D341Med (cell line): ENCODE measurements at places on chromosomes 6 and 20.

- DNase-seq, result no peak
These were observed 33.4 kb downstream of the NCOA3 start for GRCh38 chr20:47535088-47535487.

DNA sequence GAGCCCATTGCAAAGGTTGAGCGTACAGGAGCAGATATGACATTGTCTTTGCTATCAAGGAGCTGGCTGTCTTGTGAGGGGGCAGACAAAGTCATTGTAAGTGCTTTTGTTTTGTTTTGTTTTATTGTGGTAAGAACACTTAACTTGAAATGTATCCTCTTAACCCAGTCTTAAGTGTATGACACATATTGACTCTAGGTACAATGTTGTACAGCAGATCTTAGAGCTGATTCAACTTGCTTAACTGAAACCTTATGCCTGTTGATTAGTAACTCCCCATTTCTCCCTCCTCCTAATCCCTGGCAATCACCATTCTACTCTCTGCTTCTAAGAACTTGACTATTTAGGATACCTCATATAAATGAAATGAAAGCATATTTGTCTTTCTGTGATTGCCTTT is 429.0 kb downstream of the BMP2 start:
- no peak for DNase-seq

GRCh38 chr6:28824793-28825731 is 98.7 kb downstream of the TRIM27 start:
- DNase-seq, result no peak

DNA sequence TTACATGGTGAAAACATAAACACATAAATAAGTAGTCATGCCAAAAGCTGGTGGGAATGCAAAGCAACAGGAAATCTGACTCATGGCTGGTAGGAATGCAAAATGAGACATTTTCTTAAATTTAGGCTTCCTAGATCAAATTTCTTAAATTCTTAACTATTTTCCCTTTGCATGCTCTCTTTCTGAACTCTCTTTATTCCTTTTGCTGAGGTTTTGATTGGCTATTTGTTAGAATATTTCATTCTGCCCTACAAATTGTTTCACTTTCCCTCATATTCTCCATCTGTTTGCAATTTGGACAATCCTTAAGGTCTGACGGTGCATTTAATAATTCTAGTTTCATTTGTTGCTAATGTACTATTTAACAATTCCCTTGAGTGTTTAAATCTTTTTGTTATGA is 437.5 kb upstream of the RGS17 start:
- no peak for DNase-seq

DNA sequence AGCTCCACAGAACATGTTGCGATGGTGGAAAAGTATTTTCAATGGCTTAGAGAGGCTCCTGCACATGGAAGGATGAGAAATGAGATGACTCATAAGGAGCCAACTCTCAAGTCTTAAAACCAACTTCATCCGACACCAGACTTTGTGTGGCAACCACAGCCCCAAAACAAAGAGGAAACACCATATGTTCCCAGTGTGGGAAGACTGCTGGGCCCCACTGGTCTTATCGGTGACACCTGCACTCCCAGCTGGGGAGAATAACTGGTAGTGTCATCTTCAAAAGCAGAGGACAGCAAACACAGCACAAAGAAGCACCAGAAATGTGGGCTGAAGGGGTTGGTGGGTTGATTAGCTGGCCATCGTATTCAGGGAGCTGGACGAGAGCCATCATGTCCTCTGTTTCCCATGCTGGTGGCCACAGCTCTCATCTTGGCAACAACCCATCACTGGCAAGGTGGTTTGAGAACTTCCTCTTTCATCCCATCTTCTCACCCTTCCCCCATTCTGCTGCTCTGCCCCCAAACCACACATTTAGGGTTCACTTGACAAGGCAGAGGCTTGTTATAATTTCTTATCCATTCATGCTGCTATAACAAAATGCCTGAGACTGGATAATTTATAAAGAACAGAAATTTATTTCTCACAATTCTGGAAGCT is 46.0 kb upstream of the TASP1 start:
- DNase-seq, result no peak

GRCh38 chr6:10248378-10248843 is 166.5 kb downstream of the TFAP2A start:
- no peak for DNase-seq

DNA sequence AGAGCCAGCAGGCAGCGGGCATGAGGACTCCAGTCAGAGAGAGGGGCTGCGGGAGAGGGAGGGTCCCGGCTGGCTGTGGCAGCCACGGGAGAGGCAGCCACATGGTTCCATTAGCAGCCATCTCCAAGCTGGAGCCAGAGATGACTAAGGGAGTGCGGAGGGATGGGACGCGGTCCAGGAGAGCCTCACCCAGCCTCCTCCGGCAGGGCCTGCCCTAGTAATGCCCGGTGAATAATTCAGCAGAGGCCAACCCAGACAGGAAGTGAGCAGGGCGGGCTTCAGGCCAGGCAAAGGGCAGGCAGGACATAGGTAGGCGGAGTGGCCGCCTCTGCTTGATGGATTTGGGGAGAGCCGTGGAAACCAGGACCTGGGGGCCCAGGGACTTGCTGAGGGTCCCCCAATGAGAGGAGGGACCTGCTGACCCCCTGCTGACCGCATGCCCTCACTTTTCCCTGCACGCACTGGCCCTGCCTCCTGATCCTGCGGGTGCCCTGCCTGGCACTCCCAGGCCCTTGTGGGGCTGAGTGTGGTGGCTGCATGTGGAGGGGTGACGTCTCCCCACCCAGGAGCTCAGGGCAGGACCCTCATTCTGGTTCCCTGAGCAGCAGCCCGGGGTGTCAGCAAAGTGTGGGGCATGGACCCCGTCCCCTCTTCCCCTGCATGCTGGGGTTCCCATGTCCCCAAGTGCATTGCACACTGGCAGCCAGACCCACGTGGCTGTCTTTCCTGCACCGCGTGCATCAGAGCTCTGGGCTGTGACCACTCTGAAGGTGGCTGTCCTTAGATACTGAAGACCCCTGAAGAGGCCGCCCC is 51.8 kb upstream of the SLCO4A1 start:
- DNase-seq, result no peak

DNA sequence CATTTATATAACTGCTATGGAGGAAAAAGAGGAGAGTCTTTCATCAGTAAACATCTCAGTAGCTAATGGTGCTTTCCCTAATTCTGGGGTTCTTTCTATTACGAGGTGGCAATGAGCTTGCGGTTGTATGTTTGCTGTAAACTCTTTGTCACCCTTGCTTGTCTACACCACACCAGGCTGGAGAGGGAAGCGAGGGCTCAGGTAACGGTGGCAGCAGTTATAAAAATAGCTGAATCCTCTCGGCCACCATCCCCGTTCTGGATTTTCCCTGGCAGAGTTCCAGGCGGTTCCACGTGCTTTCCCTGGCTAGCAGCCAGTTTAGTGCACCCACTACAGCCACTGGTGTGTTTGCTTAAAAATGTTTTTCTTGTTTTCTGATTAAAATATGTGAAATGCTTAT is 39.0 kb downstream of the MAS1 start:
- no peak for DNase-seq

- no peak for DNase-seq
These were observed 32.3 kb upstream of the DUSP22 start for GRCh38 chr6:259901-260508.

- DNase-seq, result no peak
These were observed 19.8 kb downstream of the MTRES1 start for GRCh38 chr6:107047807-107048206.

GRCh38 chr6:5994234-5994998 is 12.3 kb downstream of the NRN1 start:
- no peak for DNase-seq

GRCh38 chr6:52539607-52540006 is 37.3 kb downstream of the TRAM2 start:
- DNase-seq, result no peak

DNA sequence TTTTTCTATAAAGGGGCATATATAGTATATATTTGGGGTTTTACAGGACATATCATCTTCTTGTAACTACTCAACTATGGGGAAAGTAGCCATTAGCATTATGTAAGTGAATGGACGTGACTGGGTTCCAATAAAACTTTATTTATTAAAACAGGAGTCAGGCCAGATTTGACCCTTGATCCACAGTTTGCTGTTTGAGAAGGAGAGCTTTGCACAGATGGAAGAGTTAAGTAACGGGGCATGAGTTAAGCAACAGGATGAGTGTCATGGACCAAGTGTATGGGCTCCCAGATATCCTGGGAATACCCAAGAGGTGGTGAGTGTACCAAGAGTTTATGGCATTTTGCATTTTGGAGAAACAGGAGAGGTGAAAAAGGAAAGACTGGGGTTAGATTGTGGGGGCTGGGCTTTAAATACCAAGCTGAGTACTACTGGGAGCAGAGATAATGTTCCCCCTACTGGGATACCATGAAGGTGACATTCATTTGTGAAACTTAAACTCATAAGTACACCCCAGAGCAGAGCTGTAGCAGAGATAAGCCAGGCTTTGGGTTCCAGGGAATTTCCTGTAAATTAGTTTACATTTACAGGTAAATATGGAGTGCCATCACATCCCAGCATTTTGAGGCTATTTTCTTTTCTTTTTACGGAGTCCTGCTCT is 18.5 kb upstream of the SCUBE3 start:
- DNase-seq, result no peak

DNA sequence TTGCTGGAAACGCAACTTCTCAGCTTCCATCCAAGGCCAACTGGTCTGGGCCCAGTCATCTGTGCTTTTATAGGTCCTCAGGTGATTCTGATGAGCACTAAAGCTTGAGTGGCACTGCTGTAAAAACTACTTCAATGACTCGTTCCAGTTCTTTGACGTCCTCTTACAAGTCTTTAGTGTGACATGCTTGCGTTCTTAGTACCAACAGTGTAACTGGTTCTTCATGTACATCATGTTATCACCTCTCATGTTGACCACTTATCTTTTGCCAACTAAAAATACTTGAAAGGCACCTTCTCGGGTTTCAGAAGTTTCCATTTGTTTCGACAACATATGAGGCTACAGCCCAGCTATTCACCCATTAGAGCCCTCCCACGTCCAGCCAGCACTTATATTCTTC is 468.9 kb downstream of the PRKN start:
- DNase-seq, result no peak

GRCh38 chr20:34512955-34513419 is 3.2 kb upstream of the DYNLRB1 start:
- DNase-seq, result no peak

DNA sequence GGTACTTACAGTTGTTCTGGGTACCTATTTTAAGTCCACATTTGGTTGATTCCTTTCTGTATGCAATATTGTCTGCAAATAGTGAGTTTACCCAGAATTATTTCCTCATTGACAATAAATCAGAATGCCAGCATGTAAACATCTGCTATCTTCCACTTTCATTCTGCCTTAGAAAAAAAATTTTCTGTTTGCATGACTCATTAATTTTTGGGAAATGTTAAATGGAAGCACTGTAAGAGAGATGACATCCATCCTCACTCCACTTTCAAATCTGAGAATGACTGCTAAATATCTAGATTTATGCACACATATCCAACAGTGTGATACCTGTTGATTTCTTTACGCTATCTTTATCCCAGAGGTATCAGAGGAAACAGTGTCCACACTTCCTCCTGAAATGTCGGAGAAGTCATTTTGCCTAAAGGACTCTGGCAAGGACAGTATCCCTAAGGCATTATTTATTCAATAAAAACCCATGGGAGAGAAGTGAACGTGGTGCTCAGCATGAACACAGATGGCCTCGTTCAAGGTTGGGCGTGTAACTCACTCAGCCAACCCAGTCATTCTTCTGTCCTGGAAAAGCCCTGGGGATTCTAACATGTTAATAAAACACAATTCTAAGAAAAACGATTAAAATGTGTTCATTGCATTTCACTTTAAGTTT is 780.9 kb downstream of the QKI start:
- DNase-seq, result no peak

- DNase-seq, result no peak
These were observed 115.1 kb upstream of the FRMD1 start for GRCh38 chr6:168193816-168194721.

- DNase-seq, result no peak
These were observed 6.3 kb upstream of the ADGB start for GRCh38 chr6:146592451-146592850.

DNA sequence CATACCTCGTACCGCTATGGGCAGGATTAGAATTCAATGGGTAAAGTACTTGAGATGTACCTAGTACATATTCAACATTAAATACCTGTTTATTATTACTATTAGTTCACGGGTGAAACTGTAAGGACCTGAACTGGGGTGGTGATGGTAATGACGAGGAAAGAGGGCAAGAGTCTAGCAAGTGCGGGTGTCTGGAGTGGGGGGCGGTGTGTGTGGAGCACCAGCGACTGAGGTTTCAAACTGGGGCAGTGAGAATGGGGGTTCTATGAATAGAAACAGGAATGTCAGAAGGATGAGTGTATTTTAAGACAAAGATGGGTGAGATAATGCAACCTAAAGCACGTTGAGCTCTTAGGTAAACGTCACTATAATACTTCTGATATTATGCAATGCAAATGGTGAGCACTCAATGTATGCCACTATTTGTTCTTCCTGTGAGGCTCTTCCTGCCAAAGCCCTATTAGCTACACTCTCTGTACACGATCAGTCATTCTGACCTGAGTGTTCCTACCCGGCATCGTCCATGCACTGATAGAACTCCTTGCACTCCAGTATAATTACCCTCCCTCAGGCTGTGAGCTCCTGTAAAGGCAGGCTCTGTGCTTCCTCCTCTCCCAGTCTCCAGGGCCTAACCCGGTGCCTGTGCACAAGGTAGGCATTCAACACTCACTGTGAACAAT is 55.0 kb downstream of the ALDH5A1 start:
- no peak for DNase-seq

- DNase-seq, result no peak
These were observed 106.5 kb downstream of the ARID1B start for GRCh38 chr6:156883497-156884252.

DNA sequence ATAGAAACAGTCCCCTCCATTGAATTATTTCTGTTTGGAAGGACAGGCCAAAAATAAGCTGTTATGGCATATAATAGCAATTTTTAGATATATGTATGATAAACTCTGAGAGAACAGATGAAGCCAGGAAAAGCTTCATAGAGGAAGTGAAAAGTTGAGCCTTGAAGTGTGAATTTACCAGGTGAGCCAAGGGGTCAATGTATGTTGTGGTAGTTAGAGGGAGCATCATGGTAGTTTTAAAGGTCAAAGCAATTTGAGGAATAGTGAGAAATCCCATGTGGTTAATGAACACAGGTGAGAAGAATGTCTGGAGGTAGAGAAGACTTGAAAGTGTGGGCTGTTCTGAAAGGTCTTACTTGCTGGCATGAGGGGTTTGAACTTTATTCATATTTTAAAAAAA is 47.0 kb downstream of the COL19A1 start:
- no peak for DNase-seq

- DNase-seq, result no peak
These were observed 293.0 kb downstream of the ADGB start for GRCh38 chr6:146891615-146892265.

- no peak for DNase-seq
These were observed 208.7 kb downstream of the PRL start for GRCh38 chr6:22087960-22088706.

DNA sequence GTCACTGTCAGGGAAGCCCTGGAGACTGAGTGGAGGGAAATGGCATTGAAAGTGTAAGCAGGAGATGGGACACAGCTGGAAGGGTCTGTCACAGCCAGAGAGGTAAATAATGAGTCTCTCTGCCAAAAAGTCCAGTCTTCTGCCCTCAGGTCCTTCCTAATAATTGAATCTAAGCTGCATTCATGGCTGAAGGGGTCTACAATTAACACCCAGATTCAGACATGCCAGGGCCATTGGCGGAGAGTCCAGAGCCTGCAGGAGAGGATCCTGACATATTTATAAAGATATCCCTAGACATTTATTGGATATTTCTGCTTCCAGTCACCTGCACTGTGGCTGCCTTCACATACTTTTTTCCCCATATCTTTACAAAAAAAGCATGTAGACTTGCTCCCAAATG is 89.0 kb downstream of the LRFN2 start:
- DNase-seq, result no peak

- DNase-seq, result no peak
These were observed 66.7 kb upstream of the BMP2 start for GRCh38 chr20:6700563-6701329.
